ENCODE measurements at places on chromosomes 3 and 15. TPM values are rescaled to one million over a fixed set of nuclear protein-coding genes. Genes with fewer than 3 reads are reported as not detected.

The SYNPR gene
- total RNA-seq, result not detected

The SPATA12 gene
- not detected for total RNA-seq

The FBXL2 gene
- total RNA-seq, result 0.87 TPM

The UPK1B gene
- total RNA-seq, result not detected

The DPPA2 gene
- total RNA-seq, result not detected

The IMPG2 gene
- total RNA-seq, result 0.23 TPM

The IFT57 gene
- 20.4 TPM for total RNA-seq

The SLC2A2 gene
- total RNA-seq, result not detected

The GOLGA6L4 gene
- total RNA-seq, result 1.1 TPM
